BJ (cell line): ENCODE measurements at places on chromosomes 4 and X.

- no peak for DNase-seq
Measured at GRCh38 chrX:131836161-131836560, 186.9 kb upstream of the STK26 start.

- no peak for DNase-seq
Measured at GRCh38 chrX:114058988-114059418, 524.9 kb upstream of the HTR2C start.

DNA sequence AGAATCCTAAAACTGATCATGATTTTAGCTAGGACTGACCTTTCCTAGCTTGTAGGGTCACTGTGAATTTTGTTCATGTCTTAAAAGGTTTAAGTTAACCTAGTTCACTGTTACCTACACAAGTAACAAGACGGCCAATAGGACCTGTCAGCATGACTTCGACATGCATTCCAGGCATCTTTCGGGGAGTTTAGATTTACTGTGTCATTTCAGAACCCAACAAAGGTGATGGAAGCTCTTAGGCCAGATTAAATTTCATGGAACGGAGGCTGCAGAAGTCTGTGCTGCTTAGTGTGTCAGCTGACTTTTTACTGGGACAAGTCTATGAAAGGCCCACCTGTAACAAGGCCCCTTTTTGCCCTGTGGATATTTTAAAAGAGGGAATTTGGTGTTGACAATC lies 93.1 kb downstream of the GATB start:
- DNase-seq, result no peak

- no peak for DNase-seq
Measured at GRCh38 chrX:30150196-30150895, 65.0 kb upstream of the MAGEB2 start.

GRCh38 chr4:123585111-123585510 lies 188.5 kb downstream of the SPRY1 start:
- no peak for DNase-seq
